Stimulated activated naive B cell treated with anti-CD40 and anti-IgM and Interleukin-4, amounts not matched to agents 10 μg/mL and 1 μg/mL and 100 μg/mL, for 72 hours (primary cell): ENCODE measurements at places on chromosomes 3 and 15.
A peak's percentile ranks its signal among the peaks of the same experiment; 100 is the strongest.

DNA sequence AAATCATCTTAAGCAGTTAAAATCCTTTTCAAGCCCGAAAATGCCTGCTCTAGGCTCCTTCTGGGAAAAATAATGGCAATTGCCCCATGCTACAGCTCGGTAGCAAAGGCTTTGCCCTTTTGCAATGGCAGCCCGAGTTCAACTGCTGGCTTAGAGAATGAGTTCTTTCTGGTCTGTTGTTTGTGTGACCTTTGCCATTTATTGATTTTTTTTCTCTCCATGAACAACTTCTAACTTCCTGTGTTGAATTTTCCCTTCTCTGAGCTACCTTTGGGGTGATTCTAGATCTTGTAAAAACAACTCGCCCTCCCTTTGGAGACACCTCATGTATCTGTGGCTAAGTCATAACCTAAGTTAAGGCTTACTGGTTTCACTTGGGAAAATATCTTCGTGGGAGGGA, 139.3 kb downstream of the PLCH1 start:
- DNase-seq, result no peak

DNA sequence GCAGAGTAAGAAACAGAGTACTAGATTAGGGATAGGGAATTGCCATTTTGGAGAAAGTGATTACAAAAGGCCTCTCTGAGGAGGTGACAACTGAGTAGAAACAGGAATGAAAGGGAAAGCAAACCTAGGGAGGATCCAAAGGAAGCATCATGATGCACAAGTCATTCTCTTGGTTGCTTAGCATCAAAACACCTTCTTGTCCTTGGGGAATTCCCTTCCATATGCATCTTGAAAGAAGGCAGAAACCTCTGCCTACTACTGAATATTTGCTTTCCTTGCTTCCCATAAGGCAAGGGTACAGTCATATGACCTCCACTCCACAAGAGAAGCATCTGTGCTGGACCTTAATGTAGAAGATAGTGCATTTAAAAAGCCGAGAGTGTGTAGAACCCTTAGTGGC, 24.1 kb downstream of the GABPB1 start:
- no peak for DNase-seq

DNA sequence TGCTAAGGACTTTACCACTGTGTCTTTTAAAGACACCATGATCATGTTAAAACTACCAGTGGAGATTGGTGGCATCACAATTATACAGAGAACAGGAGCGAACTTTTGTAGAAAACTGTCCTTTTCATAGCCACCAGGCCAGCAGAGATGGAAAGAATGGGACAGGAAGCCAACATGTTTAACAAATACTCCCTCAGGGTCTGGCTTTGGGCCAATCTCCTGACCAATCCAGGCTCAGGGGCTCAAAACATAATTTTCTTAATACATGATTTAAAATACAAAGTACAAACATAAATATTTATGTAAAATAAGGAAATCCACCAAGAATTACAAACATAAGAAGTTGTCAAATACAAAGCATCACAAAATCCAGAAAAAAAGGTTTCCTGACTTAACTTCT, 266.0 kb downstream of the VPS13C start:
- no peak for DNase-seq

- DNase-seq, result peak; percentile 72
Observed at GRCh38 chr3:192892981-192893700, 24.5 kb downstream of the MB21D2 start.

DNA sequence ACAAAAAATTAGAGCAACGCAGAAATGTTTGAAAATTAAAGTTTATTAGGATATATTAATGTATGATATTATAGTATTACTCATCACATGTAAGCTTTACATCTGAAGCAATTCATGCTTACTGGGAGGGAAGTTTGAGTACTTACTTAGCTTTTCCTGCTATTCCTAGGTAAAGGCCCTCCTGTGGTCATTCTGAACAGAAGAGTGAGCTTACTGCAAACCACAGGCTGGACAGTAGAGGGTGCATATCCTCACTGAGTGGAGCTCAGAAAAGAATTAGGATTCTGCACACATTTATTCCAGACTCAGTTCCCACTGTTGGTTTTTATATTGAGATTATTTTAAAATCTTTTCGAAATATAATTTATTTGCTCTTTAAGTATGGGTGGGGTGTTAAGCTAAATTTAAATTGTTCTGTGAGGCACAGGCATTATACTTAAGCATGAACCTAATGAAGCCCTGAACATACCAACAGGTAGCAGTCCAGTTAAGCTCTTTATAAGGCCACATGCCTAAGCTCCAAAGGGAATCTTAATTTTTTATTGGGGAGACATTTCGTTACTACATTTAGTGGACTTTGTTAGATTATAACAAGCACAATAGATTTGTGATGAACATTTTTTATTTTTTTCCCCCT, 10.2 kb downstream of the MRPS22 start:
- DNase-seq, result no peak

GRCh38 chr3:70245746-70246525, 66.5 kb downstream of the MDFIC2 start:
- no peak for DNase-seq

- DNase-seq, result no peak
Observed at GRCh38 chr15:99474909-99475753, 90.7 kb upstream of the MEF2A start.

- DNase-seq, result no peak
Observed at GRCh38 chr15:72690938-72691337, 4.9 kb downstream of the BBS4 start.

DNA sequence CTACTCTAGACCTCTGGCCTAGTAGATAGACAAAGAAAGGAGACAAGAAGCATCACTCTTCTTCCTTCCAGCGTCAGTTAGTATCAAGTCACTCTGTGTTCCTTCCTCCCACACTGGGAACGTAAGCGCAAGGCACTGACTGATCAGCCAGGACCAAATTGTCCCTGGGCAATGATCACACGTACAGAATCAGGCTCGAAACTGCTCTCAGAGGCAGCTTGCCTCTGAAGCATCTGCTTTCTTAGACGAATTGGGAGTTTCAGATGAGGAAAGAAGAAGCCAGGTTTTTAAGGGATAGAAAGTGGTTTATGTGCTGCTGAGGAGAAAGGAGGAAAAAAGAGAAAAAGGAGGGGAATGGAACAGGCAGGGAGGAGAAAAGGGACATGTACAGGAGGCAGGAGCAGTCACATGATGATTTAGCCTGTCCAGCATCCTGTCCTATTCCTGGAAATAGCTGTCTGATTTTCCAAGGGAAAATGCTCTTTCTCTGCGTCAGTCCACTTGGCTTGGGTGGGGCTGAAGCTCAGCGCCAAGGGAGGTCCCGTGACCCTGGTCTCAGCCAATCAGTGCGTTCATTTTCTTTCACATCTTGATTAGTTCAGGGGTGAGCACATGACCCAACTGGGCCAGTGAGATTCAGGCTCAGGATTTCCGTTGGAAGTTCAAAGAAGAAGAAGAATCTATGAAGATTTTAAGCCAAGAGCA, 102.0 kb upstream of the PRICKLE2 start:
- no peak for DNase-seq

- DNase-seq, result peak; percentile 21
Observed at GRCh38 chr3:129230311-129231019, 18.9 kb upstream of the COPG1 start.

GRCh38 chr3:77667901-77668300, 628.0 kb downstream of the ROBO2 start:
- no peak for DNase-seq

GRCh38 chr3:65907232-65908130, 131.2 kb downstream of the MAGI1 start:
- no peak for DNase-seq

DNA sequence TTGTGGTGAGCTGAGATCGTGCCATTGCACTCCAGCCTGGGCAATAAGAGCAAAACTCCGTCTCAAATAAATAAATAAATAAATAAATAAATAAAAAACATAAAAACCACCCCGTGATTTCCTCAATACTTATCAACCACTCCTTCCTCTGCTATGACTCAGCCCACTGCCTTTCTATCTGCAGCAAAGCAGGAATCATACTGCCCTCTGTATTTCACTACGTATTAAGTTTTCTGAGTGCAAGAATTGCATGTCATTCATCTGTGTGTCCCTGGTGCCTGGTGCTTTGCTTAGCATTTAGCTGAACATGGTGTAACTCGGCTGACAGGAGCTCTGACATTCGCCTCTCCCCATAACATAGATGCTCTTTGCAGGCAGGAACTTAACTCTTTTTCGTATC, 7.1 kb downstream of the LSG1 start:
- no peak for DNase-seq

- no peak for DNase-seq
Observed at GRCh38 chr3:138748190-138748589, 86.5 kb downstream of the PIK3CB start.

DNA sequence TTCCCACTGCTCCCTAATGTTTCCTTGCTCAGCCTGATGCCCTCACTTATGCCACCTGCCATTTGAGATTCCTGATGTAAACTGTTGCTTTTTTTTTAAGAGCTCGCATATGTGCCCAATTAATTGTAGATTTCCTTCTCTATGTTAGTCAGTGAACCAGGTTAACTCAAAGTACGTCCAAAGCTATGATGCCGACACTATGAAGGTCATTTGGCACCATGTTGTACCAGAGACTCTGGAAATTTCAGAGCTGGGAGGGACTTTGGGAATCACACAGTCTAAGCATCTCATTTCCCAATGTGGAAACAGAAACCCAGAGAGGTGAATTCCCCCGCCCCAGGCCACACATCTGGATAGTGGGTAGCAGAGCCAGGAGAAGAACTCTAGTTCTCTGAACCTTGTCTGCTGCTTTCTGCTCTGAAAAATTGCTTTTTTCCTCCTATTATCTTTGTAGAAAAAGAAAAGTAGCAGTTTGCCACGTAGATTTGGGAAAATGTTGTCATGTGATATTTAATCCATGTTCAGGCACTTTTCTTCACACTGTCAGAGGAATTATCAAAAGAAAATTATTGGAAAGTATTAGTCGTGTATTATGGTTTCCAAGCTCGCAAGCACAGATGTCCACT, 38.5 kb upstream of the TNFAIP8L3 start:
- no peak for DNase-seq

DNA sequence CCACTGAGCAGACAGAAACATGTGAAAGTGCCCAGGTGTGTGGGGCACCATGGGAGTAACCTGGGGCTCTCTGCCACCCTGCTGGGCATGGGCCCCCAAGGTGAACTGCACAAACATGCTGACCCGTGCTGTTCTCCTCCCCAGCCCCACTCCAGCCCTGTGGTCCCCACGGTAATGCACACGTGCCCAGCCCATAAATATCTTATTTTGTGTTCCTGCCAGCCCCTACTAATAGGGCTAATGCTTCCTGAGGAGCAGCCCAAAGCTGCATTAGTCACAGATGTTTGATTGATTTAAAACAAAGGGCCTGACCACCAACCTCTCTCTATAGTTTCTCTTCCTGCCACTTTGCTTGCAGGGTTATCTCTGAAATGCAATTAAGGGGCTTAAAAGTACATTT, 95.4 kb downstream of the ABHD5 start:
- DNase-seq, result no peak

GRCh38 chr15:65512807-65513416, 4.6 kb downstream of the DPP8 start:
- no peak for DNase-seq

- no peak for DNase-seq
Observed at GRCh38 chr3:31406896-31407295, 125.8 kb upstream of the STT3B start.

GRCh38 chr3:169195672-169196071, 467.8 kb downstream of the MECOM start:
- DNase-seq, result no peak

DNA sequence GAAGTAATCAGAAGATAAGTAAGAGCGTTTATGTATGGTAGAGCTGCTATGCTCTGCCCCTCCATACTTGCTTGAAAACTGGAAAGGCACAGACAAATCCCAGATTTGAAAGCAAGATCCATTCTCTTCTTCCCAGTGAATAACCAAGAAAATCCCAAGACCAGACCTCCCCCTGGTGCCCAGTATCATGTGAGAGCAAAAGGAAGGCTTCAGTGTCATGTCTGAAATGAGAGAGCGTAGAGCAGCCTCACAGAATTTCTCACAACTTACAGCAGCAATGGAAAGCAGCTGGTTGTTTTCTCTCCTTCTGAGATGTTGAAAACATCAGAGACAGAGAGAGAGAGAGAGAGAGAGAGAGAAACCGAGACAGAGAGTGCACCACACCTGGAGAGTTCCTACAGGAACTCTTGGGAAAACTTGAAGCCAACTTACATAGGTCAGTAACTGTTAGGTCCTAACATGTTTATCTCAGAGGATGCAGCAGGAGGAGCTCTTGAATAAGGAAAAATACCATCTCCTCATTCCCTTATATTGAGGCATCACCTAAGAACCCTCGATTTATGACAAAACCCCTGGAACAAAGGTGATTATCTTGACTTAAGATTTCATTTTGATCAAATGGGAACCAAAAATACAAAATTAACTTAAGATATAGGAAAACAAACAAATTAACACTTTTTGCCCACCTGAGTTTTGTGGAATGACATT, 273.3 kb downstream of the NSUN3 start:
- no peak for DNase-seq
